Upper lobe of left lung (tissue), 6 donors: ENCODE measurements at places on chromosomes 1 and 21. TPM values are rescaled to one million over a fixed set of nuclear protein-coding genes. Genes with fewer than 3 reads are reported as not detected.
A peak's percentile ranks its signal among the peaks of the same experiment; 100 is the strongest.

DNA sequence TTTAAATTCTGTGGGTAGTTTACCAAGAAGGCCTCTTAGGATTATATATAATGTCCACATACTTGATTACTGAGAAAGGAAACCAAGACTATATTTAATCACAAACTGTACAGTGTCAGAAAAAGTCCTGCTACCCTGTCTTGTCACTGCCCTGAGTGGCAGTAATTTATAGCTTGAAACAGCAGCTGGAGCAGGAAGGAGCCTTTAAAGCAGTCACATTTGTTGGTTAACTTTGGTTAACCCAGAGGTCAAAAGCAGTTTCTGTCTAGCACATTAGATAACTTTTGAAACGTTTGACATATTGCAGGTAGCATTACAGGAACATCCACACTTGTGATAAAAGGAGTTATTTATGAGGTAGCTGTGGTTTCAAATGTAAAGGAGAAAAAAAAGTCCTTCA is 161.7 kb downstream of the ROR1 start:
- no peak for DNase-seq

DNA sequence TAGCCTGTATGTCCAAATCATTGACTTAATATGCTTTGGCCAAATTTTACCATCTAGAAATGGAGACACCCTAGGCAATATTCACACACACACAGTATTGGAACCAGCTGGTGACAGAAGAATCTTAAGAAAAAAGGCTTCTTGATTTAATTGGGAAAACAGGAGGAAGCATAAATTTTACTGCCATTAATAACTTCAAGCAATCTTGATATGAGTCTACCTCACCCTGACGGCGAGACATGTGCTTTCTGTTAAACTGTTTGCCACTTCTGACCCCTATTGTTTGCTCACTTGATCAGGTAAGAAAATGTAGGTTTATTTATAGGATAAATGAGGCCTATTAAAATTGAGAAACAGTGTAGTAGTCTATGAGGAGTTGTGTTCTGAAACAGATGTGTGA is 73.2 kb downstream of the KIFAP3 start:
- no peak for DNase-seq

- DNase-seq, result no peak
Observed at GRCh38 chr1:22503721-22504410, 52.2 kb downstream of the ZBTB40 start.

DNA sequence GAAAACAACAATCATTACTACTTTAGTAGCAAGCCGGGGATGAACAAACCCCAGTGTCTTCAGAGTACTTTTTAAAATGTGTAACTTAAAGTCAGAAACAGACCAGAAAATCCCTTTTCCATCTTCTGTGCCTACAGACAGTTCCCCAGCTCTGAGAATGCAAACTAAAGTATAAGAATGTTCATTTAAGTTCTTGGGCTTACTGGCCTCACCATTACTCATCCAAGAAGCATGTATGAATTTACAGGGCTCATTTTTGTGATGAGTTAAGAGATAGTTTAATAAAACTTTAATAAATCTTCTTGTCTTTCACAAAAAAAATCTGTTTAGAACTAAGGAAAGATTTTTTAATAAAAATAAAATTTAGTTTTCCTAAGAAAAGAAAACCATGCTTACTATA is 4.6 kb downstream of the LPGAT1 start:
- no peak for DNase-seq

GRCh38 chr1:5891736-5892135 is 100.5 kb downstream of the NPHP4 start:
- DNase-seq, result peak; percentile 61

DNA sequence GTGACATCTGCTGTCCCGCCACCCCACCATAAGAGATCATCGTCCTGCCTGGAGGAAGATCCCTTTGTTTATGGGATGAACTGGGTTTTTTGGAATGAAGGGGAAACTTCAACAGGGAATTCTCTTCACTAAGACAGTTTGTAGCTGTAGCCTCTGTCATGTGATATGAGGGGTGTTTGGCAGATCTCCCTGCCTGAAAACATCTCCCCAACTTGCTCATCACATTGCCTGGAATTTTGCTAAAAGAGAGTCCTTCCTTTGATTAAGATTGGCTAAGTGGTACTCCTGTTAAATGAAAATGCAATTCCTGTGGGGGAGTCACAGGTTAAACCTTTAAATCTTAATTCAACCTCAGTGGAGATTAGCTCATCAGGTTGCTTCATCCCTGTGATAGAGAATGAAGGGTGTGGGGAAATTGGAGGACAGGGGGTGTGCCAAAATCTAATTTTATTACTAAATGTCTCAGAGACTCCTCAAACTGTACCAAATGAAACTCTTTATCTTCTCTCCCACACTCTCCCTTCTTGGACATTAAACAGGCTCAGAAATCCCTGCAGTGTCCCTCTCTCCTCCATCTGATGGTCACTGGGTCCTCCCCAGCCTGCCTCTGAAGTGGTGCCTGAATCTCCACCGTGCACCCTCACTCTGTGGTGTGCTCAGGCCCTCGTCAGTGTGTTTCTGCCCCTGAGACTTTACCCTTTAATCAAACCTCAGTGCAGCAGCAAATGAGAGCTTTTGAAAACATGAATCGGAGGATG is 54.8 kb downstream of the IER5 start:
- DNase-seq, result no peak

- DNase-seq, result no peak
Observed at GRCh38 chr1:223249854-223250631, 107.0 kb upstream of the TLR5 start.

DNA sequence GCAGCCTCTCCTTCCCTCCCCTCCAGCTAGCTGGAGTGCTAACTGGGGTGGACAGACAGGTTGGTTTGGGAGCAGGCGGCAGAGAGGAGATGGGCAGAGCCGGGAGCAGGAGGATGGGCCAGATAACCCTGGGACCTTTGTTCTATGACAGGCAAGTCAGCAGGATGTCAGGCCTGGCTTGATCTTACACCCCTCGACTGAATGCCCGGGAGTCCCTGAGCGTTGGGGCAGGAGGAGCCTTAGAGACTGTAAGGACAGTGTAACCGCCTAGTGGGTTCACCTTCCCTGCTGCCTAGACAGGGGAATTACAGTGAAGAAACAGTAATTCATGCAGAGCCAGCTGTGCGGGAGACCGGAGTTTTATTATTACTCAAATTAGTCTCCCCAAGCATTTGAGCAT is 60.2 kb downstream of the MDM4 start:
- DNase-seq, result no peak

DNA sequence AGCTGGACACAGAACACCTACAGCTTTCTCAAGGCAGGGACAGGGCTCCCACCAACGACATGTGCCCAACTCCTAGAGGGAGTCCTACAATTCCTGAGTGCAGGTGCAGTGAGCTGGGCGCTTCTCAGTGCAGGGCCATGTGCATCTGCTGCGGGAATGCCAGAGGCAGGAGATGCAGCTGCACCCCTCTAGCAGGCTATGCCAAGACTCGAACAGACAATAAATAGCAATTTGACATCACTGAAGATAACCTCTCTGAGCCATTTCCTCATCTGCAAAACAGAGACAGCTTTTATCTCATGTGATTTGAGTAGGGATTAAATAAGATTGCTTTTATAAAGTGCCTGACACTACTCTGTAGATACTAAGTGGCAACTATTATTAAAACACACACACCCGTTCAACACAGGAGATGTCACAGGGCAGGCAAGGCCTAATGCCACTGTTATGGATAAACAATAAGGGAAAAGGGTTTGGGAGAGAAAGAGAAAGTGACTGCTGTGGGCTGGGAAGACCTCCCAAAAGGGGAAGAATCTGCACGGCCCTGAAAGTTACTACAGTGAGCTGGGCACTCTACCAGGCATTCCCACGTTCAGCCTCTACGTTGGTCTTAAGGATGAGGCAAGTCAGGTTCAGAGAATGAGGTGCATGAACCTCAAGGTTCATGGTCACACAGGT is 5.7 kb downstream of the SLC9A1 start:
- DNase-seq, result no peak

DNA sequence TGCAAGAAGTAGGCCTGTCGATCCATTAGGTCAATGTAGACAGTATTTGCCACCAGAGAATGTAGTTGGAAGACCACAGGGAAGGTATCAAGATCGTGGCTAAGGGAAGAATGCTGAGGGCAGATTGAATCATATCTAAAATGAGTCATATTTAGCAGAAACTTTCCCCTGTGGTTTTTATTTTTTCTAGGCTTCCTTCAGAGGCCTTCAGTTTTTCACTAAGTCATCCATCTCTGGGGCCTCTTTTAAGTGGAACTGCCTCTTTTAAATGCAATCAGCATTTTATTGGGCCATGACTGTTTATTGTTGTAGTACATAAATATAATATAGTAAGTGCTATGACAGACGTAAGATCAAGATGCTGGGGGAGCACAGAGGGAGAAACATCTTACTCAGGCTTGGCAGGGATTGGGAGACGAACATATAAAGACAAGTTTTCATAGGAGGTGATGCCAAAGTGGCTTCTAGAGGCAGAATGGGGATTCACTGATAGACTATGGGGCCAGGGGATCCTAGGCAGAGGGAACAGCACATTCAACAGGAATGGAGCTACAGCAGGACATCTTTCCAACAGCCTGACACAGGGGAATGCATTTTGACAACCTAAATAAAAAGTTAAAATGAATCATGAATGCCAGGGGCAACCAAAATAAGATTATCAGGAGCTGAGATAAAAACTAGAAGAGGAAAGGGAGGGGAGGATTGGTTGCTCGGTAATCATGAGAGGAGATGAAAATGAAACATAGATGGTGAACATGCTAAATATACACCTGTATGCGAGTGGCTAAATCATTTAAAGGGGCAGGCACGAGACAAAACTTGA is 20.1 kb downstream of the UBE2U start:
- no peak for DNase-seq

DNA sequence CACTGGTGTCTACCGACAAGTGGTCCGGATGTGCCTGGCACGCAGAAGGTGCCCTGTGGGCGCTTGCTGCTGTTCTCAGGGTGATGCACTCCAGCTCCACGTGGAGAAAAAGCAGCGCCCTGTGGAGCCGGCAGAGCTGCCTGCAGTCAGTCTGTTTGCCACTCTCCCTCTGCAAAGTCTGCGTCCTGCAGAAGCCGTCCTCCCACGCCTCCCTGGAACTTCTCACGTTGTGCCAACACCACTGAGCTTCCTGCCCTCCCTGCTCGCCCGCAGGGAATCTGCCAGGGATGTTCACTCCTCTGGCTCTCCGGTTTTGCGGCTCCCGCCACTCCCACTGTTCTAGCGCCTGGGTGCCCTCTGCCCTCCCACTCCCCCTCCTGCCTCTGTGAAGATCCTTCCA is 19.8 kb upstream of the UBXN10 start:
- no peak for DNase-seq

DNA sequence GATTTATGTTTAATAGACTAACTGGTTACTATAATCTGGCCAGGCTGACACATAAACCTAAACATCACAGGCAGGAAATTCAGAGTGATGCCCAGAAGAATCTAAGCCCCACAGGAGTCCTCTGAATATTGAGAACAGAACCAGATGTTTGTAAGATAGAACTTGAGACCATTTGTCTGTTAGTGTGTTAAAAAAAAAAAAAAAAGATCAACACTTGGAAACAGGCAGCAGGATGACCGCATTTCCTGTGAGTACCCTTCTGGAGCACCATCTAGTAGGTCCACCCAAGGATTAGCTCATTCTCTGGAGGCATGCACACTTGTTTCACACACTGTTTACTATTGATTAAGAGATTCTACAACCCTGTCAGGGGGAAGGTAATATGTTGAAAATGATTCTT is 111.4 kb upstream of the VANGL1 start:
- DNase-seq, result no peak

DNA sequence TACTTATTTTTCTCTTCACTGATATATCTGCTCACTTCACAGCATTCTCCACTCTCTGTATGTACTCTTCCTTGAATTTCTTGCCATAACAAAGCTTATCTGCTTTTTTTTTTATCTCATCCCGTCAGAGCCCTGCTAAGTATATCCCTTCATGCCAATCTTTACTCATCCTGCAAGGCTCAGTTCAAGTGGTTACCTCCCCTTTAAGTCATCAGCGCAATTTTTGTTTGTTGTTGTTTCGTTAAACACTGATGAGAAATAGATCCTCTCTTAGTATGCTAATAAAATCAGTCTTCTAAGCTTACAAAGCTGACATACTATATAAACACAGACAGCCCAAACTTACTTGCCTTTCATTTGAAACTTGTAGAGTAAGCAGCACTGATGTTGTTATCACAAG is 17.8 kb downstream of the COL24A1 start:
- DNase-seq, result no peak

DNA sequence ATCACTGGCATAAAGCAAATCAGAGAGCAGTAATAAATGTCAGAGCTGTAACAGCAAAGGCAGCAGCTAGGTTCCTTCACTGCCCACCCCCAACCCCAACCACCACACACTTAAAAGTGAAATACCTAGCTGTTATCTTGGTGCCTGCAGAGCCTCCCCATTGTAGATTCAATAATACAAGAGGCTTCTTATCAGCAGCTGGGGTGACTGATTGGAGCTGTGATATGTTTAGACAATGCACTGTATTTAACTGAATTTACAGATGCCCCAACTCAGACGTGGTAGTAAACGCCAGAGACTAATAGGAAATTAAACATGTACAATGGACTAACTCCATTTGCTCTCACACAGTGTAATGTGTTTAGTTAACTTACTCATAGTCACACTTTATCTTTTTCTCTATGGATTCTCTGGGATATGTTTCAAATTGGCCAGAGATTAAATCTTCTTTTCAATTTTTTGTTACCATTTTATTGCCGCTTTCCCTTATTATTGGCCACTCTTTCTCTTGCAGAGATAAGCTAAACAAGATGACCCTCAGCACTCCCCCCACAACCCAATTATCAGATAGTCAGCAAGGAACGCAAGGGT is 117.1 kb downstream of the ESRRG start:
- no peak for DNase-seq

Gene FCRL1
- 15.8 TPM for total RNA-seq

Gene CFAP141
- not detected for total RNA-seq

Gene PM20D1
- 0.47 TPM for total RNA-seq

Gene CRNN
- not detected for total RNA-seq

Gene ARHGAP30
- total RNA-seq, result 65.1 TPM

Gene SLC35F3
- total RNA-seq, result 1.7 TPM
